D721Med (cell line): ENCODE measurements at places on chromosomes 12 and 14.

GRCh38 chr14:98341211-98341610 lies 930.8 kb downstream of the BCL11B start:
- DNase-seq, result no peak

DNA sequence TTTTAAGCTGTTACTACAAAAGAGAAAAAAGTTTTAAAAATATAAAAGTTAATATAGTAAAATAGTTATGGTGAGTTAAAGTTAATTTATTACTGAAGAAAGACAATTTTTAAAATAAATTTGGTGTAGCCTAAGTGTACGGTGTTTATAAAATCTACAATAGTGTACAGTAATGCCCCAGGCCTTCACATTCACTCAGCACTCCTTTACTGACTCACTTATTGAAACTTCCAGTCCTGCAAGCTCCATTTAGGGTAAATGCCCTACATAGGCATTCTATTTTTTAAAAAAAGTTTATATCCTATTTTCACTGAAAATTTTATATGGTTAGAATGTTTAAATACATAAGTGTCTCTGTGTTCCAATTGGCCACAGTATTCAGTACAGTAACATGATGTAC lies 769.5 kb upstream of the NOVA1 start:
- no peak for DNase-seq

GRCh38 chr14:61615743-61616523 lies 79.4 kb upstream of the HIF1A start:
- DNase-seq, result no peak

DNA sequence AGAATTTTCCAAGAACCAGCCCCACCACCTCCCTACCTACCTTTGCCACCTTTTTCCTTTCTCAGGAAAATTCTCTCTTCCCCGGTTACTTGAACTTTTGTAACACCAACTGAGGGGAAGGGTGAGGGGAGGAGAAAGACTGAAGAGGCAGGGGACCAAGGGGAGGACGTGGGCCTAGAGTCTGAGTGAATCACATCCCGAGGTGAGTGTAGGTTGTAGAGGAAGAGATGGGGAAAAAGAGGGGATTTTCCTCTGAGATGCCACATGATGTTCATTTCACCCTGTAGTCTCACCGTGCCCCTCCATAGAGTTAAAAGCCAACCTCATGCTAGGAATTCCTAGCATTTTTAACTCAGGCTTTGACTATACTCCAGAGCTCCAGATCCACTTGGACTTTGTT lies 311.8 kb downstream of the RPAP3 start:
- no peak for DNase-seq

- DNase-seq, result no peak
Measured at GRCh38 chr12:100826323-100826722, 31.7 kb downstream of the ANO4 start.

DNA sequence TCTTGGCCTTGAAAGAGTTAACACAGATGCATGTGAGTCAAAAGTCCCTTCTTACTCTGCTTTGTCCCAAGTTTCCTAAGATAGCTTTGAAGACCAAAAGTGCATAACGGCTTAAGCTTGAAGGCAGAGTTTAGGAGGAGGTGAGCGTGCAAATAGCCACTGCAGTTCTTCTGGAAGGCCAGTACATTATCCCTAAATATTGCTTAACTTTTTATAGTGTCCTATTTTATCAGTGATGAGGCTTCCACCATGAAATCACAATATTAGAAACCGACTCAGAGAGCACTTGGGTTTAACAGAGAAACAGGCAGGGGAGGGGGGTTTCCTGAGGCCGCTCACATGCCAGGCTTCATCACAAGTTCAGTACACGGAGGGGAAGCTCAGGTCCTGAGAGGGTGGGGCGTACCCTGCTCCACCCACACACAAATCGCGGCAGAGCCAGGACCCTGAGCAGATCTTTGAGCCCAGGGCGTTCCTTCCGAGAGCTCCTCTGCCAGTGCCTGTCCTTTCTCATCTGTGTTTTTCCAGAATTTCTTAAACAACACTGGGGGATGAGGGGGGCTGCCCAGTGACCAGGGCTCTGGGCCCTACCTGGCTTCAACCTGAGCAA lies 26.8 kb upstream of the BDKRB2 start:
- no peak for DNase-seq

DNA sequence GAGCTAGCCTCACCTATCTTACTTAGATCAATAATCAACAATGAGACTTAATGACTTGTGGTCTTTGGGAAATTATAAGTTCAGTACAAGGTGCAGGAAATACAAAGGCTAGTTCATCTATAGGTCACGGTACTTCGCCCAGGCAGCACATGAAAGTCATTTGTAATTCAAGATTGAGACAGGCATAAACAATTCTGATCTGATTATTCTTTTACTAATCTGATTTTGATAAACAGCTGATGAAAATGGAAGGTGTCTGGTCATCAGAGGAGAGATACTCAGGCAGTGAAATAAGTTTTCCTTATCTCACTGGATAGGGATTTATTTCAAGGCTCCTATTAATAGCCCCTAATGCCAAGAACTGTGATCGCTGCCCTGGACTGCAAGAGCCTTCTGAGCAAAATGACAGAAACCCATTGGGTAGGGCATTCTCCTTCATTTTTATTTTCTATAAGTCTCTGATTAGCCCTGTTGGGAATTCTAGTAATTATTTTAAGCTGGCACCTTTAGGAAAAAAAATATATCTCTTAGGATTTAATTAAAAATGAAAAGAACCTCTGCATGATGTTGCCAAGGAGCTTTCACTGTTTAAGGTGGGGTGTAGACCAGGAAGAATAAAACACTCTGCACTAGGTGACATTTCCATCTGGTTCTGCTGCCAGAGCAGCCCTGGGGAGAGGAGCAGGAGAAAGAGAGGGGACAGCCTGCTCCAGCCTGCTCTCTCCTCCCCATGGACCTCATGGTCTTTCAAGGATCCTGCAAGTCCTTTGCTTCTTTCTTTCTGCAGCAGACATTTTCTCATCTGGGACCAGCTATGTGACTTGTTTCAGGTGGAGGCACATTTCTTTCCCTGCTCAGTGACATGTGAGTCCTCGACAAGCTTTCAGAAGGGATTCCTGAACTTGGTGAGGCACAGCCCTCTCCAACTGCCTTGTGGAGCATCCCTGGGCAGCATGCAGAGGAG lies 44.8 kb downstream of the SSPN start:
- no peak for DNase-seq

GRCh38 chr12:123602651-123603195 lies 824 bp downstream of the DDX55 start:
- DNase-seq, result no peak

- no peak for DNase-seq
Measured at GRCh38 chr14:34387974-34388516, 74.0 kb downstream of the SPTSSA start.

DNA sequence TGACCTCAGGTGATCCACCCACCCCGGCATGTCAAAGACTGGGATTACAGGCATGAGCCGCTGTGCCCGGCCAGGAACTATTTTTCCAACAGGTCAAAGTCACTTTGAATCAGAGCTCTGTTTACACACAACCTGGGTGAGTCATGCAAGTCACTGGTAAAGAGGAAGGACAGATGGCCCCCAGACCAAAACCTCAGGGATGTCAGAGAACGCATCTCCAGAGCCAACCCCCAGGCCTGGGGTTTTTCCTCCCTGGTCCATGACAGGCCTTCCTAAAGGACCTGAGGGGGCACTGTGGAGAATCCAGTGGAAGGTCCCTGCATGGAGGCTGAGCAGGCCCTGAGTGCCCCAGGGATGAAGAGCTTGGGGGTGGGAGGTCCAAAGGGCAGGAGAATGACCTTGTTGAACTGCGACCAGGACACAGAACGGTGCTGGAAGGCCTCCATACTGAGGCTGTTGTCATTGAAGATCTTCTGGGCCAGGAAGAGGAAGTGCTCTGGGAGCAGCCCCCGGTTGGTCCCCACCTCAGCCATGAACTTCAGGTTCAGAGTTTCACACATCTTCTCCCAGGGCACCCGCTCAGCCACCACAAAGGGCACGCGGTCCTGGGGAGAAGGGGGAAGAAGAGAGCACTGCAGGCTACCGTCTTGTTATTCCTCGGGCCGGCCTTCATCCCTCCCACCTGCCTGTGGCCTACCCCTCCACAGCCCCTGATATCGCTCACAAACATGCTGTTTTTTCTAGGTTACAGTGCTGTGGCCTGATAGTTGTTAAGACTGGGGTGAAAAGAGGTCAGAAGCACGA lies 9.1 kb downstream of the STAT6 start:
- no peak for DNase-seq
